ENCODE measurements at places on chromosomes 11 and 22. TPM values are rescaled to one million over a fixed set of nuclear protein-coding genes. Genes with fewer than 3 reads are reported as not detected.

- H3K36me3 ChIP-seq = no peaks in the 10 kb centered on the region
- no peak overlapping the region for H3K4me3 ChIP-seq
- no peaks in the 10 kb centered on the region for H3K4me1 ChIP-seq
- no peak for DNase-seq
- no peak overlapping the region for H3K27ac ChIP-seq
Measured at GRCh38 chr11:38937709-38938108, 2339.7 kb upstream of the RAG2 start.

- DNase-seq = no peak
- peak overlapping the region; percentile 72 for H3K27ac ChIP-seq
- H3K36me3 ChIP-seq = peaks cover 73% of the 10 kb centered on the region
- H3K4me3 ChIP-seq = no peak overlapping the region
- H3K4me1 ChIP-seq = no peaks in the 10 kb centered on the region
Measured at GRCh38 chr22:23697031-23697970, 6.5 kb downstream of the RGL4 start.

GRCh38 chr11:46601129-46601528 lies 7.3 kb upstream of the AMBRA1 start:
- no peaks in the 10 kb centered on the region for H3K36me3 ChIP-seq
- no peaks in the 10 kb centered on the region for H3K4me1 ChIP-seq
- no peak for DNase-seq
- H3K27ac ChIP-seq = no peak overlapping the region
- H3K27me3 ChIP-seq = no peaks in the 10 kb centered on the region
- H3K4me3 ChIP-seq = no peak overlapping the region

DNA sequence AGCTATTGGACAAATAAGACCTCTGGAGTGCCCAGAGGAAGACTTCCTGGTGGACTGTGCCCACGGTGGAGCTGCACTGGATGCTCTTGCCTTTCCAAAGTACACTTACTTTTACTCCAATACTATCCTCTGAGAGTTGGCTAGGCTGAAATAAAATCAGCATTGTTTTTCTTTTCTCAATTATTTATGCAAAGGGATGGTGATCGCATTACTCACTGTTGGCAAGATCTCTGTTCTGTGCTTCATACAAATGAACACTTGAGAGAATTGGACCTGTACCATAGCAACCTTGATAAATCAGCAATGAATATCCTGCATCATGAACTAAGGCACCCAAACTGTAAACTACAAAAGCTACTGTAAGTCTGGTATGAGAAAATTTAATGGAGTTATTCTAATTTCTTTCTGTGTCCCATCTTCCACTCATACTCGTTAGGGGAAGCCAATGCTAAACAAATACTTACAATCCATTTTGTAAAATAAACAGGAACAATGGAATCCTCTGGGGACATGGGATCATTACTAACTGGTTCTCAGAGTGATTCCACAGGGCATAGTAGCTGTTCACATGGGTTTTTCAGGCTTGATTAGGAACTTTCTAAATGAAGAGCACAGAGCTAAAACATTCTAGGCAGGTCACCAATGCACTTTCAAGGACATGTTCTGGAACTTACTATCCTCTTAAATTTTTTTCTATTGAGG lies 26.3 kb downstream of the NLRP14 start:
- H3K4me3 ChIP-seq = no peak overlapping the region
- no peak for DNase-seq
- no peaks in the 10 kb centered on the region for H3K4me1 ChIP-seq
- H3K27ac ChIP-seq = no peak overlapping the region
- no peaks in the 10 kb centered on the region for H3K36me3 ChIP-seq

DNA sequence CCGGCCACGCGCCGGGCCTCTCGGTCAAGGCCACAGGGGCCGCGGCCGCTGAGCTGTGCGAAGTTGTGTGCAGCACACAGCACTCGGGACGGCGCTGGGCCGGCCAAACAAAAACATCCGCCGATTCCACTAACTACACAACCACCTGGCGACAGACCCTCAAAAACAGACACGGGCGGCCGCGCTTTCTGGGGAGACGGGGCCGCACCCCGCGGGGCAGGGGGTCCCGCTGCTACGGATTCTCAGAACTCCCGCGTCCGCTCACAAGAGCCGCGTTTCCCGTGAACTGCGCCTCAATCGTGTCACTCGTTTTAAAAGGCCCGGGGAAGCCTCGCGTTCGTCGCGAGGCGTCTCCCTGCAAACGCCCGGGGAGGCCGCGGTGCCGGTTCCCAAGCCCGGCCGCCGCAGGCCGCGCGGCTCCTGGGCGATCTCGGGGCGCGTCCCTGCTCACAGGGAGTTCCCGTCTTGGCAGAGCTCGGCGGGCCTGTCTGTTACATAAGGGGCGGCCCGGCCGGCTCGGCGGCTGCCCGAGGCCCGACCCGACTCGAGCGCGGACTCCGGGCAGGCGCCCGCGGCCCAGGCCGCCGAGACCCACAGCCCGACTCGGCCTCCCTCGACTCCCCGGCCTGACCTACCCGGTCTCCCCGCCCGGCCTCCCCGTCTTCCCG lies 936 bp downstream of the BRD1 start:
- peak overlapping the region; percentile 97 for H3K4me3 ChIP-seq
- peaks cover 30% of the 10 kb centered on the region for H3K36me3 ChIP-seq
- peak overlapping the region; percentile 93 for H3K27ac ChIP-seq
- peak; percentile 91 for DNase-seq

The MIOX gene
- total RNA-seq = not detected

The OR56A1 gene
- not detected for total RNA-seq

The KRTAP5-1 gene
- total RNA-seq = not detected

The MMP11 gene
- total RNA-seq = 7.7 TPM

The CD59 gene
- total RNA-seq = 57.6 TPM

GRCh38 chr11:36389811-36390210 lies 93.7 kb downstream of the PRR5L start:
- DNase-seq = no peak
- no peaks in the 10 kb centered on the region for H3K36me3 ChIP-seq
- H3K27me3 ChIP-seq = no peaks in the 10 kb centered on the region
- H3K27ac ChIP-seq = no peak overlapping the region
- no peak overlapping the region for H3K4me3 ChIP-seq

The MYO18B gene
- total RNA-seq = not detected

The NXPE4 gene
- 0.13 TPM for total RNA-seq

The PNPLA3 gene
- 4.6 TPM for total RNA-seq

DNA sequence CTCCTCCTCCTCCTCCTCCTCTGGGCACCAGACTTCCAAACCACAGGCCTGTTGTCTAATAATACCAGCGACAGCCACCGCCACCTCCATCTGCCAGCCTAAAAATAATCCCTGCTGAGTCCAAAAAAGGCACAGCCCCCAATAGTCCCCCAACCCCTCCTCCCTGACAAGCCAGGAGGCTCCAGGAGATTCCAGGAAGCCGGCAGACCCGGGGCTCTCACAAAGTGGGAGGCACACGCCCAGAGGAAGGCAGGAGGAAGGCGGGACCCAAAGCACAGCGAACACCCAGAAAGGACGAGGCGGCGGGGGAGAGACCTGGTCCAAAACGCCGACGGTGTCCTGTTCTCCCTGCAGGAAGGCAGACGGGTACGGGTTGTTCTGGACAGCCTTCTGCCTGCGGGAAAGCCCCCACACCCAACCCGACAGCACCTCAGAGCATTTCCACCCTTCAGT lies 5.9 kb downstream of the IGSF9B start:
- H3K27ac ChIP-seq = no peak overlapping the region
- no peak overlapping the region for H3K4me3 ChIP-seq
- no peaks in the 10 kb centered on the region for H3K36me3 ChIP-seq

DNA sequence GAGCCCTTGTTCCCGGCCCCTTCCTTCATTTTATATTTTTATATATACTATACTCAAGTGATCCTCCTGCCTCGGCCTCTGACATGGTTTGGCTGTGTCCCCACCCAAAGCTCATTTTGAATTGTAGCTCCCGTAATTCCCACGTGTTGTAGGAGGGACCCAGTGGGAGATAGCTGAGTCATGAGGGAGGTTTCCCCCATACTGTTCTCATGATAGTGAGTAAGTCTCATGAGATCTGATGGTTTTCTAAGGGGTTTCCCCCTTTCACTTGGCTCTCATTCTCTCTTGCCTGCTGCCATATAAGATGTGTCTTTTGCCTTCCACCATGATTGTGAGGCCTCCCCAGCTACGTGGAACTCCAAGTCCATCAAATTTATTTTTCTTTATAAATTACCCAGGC lies 7.2 kb upstream of the ZNF280A start:
- H3K27me3 ChIP-seq = no peaks in the 10 kb centered on the region
- DNase-seq = no peak
- no peaks in the 10 kb centered on the region for H3K36me3 ChIP-seq
- no peak overlapping the region for H3K4me3 ChIP-seq
- H3K27ac ChIP-seq = no peak overlapping the region

DNA sequence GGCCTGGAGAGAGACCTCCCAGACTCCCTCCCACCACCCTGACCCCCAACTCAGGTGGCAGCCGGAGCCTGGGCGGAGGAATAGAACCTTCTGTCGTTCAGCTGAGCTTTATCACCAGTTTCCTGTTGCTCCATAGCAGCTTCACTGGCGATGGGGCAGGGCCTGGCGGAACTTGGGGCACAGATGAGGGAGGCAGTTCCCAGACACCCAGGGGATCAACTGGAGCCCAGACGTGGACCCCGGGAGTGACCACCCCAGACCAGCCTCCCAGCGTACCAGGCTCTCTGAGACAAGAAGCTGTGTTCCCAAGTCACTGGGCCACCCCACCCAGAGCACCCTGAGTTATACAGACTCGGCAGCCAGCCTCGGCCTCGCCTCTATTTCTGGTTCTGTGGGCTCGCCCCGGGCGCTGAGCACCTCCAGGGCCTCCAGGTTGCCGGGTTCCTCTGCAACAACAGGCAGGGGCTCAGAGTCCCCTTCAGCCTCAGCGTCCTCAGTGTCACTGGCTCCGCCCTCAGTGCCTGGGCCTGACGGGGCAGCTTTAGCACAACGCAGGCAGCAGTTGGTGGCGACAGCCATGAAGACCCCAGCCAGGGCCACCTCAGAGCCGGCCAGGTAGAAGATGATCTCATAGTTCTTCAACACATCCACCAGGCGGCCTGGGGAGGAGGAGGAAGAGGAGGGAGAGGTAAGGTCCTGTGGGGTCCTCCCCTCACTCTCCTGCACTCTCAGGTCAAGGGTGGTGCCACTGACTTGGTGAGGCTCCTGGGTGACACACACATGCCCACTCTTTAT lies 5.7 kb downstream of the SLC16A8 start:
- peaks cover 27% of the 10 kb centered on the region for H3K4me1 ChIP-seq
- no peak overlapping the region for H3K4me3 ChIP-seq
- no peak overlapping the region for H3K27ac ChIP-seq
- H3K36me3 ChIP-seq = peaks cover 27% of the 10 kb centered on the region
- peaks cover 21% of the 10 kb centered on the region for H3K27me3 ChIP-seq

- H3K27ac ChIP-seq = no peak overlapping the region
- no peak overlapping the region for H3K4me3 ChIP-seq
- no peaks in the 10 kb centered on the region for H3K4me1 ChIP-seq
- no peak for DNase-seq
- H3K36me3 ChIP-seq = no peaks in the 10 kb centered on the region
- no peaks in the 10 kb centered on the region for H3K27me3 ChIP-seq
Measured at GRCh38 chr22:27764722-27765236, 36.8 kb downstream of the MN1 start.

The MRGPRX3 gene
- not detected for total RNA-seq

The MISFA gene
- total RNA-seq = not detected

The OOSP2 gene
- not detected for total RNA-seq

DNA sequence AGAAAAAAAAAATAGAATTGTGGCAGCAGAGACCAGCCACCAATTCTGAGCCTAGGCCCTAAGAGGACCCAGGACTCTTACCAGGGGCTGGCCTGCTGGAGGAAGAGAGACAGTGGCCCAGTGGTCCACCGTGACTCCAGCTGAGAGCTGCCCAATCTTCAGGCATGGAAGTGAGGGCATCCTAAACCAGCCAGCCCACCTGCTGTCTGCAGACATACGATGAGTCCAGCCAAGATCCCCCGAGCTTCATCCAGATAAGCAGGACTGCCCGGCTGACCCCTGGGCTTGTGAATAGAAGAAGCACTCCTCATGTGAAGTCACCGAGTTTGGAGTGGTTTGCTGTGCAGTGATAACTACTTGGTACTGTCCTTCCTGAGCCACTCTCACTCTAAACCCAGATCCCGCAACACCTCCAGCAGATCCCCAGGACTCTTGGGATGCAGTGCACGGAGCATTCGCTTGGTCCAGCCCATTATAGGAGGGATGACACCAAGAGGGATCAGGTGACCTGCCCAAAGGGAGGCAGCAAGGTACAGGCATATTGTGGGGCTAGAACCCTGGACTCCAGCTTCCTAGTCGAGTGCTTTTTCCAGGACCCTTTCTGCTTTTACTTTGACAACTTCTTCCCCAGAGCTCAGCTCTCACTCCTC lies 41.7 kb upstream of the FGF3 start:
- DNase-seq = no peak
- H3K4me1 ChIP-seq = no peaks in the 10 kb centered on the region
- H3K27ac ChIP-seq = no peak overlapping the region
- H3K36me3 ChIP-seq = no peaks in the 10 kb centered on the region

GRCh38 chr11:117160826-117161225 lies 16.7 kb downstream of the PAFAH1B2 start:
- no peak overlapping the region for H3K4me3 ChIP-seq
- DNase-seq = no peak
- H3K27me3 ChIP-seq = no peaks in the 10 kb centered on the region
- peaks cover 43% of the 10 kb centered on the region for H3K36me3 ChIP-seq
- no peak overlapping the region for H3K27ac ChIP-seq
- H3K4me1 ChIP-seq = peaks cover 16% of the 10 kb centered on the region

DNA sequence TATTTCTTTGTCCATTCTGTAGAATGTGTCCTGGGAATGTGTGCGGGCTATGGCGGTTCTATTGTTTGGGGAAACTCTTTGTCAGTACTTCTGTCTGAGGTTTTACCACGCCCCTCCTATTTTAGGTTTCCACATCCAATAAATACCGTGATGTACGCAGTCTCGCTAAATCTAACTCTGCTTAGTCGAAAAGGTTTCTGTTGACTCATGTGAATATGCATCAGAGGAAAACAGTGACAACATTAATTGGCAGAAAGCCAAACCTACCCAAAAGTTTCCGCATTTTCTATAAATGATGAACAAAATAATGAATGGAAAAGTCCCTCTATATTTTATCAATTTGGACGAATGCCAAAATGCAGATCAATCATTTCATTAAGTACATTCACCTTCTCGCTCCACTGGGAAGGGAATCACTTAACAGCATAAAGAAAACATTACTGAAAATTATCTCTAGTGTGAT lies 143.4 kb downstream of the MAML2 start:
- H3K4me1 ChIP-seq = peaks cover 25% of the 10 kb centered on the region
- no peak for DNase-seq
- no peaks in the 10 kb centered on the region for H3K36me3 ChIP-seq
- no peaks in the 10 kb centered on the region for H3K27me3 ChIP-seq
- H3K4me3 ChIP-seq = no peak overlapping the region
- H3K27ac ChIP-seq = peak overlapping the region; percentile 32

The CST6 gene
- 21.4 TPM for total RNA-seq
